Stimulated activated CD4-positive, alpha-beta T cell treated with anti-CD3 and anti-CD28 coated beads, Interleukin-2, amount 100 ng/mL, for 48 hours (primary cell): ENCODE measurements at places on chromosomes 5 and 9.
A peak's percentile ranks its signal among the peaks of the same experiment; 100 is the strongest.

- no peak for DNase-seq
Observed at GRCh38 chr5:31976169-31976568, 197.9 kb downstream of the GOLPH3 start.

DNA sequence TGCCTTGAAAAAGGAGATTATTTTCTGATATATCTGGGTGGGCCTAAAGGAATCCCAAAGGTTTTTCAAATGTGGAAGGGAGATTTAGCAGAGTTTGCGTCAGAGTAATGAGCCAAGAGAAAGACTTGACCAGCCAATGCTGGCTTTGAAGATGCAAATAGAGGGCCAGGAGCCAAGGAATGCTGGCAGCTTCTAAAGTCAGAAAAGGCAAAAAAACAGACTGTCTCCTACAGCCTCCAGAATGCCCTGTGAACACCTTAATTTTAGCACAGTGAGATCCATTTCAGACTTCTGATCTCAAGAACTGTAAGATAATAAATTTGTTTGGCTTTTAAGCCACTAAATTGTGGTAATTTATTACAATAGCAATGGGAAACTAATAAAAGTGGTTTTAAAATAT lies 122.6 kb upstream of the FREM1 start:
- no peak for DNase-seq

DNA sequence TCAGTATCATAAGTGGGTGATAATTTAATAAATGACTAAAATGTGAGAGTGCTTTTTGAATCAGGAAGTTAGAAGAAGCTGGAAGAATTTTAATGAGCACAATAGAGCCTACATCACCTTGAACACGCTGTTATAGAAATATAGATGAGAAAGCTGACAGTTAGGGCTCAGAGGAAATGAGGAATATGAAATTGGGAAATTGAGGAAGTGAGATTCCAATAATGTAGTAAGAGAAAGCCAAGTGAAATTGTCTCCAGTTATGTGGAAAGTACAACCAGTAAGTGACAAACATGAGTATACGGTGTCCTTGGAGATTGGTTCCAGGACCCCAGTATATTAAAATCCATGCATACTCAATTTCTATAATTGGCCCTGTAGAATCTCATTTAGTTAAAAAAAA lies 235.9 kb upstream of the FAM174A start:
- DNase-seq = no peak

- peak; percentile 29 for DNase-seq
Observed at GRCh38 chr5:140042643-140043507, at the start of gene NRG2. Gene NRG2 (minus strand): TSS chr5:140043299.

DNA sequence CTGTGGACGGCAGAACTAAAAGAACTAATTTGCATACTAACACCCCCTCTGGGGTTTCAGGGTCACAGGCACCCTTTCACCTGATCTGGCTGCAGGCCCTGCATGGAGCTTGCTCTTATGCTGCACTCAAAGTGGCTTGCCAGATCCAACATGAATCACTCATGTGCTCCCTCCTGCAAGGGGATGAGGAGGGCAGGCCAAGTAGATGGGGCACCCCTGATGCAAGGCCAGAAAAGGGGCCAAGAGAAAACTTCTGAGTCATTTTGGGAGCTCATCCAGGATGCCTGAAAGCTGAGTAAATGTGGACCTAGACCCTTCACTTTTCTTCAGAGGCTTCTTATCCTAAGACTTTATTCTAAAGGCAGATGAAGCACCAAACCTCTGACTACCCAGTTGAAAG lies 558.5 kb upstream of the PTGER4 start:
- DNase-seq = no peak

DNA sequence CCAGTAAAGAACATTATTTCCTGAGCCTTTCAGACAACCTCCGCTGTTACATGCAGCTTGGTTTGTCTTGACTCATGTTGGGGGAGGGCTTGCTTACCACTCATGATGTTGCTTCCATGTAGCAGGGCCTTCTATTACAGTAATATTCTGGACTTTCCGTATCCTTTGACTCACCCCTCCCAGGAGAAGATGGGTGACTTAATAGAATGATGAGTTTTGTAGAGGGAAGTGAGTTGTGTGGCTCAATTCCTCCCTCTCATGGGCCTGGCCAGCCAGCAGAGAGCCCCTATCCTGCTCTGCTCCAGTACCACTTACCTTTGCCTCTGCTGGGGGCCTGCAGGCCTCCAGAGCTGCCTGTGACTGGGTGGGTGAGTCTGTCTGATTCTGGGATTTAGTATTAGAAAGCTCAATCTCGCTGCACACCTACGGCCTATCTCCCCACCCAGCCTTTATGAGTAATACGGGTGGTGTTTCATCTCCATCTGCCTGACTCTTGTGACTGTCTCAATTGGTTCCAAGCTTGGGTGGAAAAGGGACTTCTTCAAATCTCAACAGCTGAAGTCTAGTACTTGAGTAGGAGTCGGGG lies 52.6 kb upstream of the KLF9 start:
- peak; percentile 20 for DNase-seq

- no peak for DNase-seq
Observed at GRCh38 chr5:122723606-122724352, 51.1 kb upstream of the SNX2 start.

DNA sequence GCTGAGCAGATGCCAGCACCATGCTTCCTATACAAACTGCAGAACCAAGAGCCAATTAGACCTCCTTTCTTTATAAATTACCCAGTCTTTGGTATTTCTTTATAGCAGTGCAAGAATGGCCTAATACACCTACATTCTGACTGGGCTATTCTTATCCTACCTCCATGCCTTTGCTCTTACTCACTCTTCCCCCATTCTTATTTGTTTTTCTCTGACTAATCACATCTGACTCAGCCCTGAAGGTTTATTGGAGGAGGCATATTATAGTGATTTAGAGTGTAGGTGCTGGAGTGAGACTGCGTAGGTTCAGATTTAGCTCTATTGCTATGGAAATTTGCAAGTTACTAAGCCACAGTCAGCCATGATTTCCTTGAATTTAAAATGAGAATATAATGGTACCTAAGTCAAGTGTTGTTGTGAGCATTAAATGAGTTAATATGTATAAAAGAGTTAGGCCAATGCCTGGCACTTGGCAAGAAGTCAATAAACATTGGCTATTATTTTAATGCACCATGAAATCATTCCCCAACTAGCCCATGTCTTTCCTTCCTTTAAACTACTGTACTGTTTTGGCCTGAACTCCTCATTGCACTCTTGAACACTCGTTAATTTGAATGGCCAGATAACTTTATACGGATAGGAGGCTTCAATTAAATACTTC lies 531.2 kb upstream of the ZNF608 start:
- no peak for DNase-seq

DNA sequence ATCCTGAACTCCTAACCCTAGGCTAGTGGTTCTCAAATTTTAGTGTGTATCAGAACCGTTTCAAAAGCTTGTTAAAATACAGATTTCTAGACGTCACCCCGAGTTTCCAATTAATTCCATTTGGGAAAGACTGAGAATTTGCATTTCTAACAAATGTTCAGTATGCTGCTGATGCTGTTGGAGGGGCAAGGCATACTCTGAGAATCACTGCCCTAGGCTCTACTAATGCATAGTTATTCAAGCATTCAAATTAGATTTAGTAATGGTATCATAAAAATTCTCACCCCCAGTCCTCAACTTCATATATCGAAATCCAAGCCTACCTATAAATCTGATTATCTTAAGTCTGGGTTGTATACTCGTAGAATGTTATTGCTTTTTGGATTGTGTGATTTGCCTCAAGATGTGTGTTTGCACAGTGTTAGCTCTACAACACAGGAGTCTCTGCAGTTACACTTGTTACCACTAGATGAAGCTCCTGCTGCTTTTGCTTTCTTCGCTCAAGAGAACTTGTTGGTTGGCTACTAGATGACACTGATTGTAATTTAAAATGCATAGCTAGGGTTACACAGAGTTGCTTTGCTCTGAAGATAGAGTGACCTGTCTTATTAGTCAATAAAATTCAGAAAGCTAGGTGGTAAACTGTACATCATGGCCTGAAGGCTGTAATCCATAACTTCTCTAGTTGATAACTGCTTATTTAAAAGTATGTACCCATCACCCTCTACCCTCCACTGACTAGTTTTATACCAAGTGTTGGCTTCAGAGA lies 7.5 kb upstream of the ERAP2 start:
- no peak for DNase-seq

GRCh38 chr9:33124751-33125381 lies 42.3 kb downstream of the B4GALT1 start:
- no peak for DNase-seq

DNA sequence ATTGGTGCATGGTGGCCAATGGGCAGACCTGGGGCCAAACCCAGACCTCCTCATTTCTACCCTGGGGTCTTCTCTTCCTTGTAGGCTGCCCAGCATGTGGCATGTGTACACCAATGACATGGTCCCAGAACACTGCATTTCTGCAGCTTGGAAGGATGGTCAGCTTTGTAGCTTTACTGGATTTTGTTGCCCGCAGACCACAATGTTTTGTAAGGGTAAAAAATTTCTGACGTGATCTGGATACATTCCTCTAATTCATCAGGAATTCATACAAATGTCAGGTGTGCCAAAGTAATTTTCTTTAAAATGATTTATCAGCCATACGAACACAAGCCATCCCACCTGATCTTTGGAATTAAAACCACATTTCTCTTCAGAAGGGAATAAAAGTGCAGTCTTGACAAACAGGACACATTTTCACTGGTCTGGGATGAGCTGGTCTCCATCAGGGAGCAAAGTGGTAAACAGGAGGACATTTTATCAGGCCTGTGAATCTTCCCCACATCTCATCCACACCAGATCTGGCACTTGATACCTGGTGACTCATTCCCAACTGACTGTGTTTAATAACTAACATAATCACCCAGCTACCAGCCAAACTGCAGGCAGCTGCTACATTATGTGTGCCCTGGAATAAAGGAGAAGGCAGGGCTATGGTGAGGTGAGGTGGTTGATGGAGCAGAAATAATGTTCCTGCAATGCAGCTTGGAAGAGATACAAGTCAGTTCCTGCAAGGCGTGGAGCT lies 103.9 kb downstream of the SPOCK1 start:
- no peak for DNase-seq

GRCh38 chr5:93359960-93360305 lies 221.1 kb downstream of the NR2F1-AS1 start:
- DNase-seq = no peak

GRCh38 chr5:125550274-125550673 lies 803.8 kb upstream of the ZNF608 start:
- no peak for DNase-seq

- no peak for DNase-seq
Observed at GRCh38 chr5:116814626-116815385, 240.2 kb upstream of the SEMA6A start.

- DNase-seq = no peak
Observed at GRCh38 chr5:160545832-160546231, 124.2 kb downstream of the PTTG1 start.

DNA sequence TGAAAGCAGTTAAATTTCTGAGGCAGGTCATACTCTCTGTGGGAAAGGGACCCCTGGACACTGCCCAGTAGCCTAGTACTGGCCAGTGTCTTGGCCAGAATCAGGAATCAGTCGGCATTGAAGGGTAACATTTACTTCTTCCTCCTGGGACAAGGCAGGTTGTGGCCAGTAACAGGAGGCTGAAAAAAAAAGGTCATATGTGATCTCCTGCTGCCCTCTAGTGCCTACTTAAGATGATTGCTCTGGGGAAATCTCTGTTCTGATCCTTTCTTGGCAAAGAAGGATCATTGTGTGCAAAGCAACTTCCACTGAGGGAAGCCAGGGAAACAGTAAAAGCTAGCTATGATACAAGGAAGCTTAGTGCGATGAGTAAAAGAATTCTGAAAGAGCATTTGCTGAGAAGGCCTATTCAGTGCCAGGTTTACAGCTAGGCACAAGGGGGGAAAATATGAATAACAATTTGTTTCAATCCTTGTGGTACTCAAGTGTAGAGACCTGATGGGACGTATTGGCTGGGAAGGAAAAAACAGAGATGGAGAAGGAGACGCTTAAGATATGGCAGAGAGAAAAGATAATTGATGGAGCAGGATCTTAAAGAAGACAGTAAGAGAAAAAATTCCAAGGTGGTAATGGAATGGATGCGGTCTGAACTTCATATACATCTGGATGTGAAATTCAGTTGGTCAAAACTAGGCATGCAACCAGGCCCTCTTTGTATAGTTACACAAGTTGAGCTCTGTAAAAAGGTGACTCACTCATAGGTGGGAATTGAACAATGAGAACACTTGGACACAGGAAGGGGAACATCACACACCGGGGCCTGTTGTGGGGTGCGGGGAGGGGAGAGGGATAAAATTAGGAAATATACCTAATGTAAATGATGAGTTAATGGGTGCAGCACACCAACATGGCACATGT lies 25.8 kb upstream of the TRIM32 start:
- DNase-seq = peak; percentile 10

DNA sequence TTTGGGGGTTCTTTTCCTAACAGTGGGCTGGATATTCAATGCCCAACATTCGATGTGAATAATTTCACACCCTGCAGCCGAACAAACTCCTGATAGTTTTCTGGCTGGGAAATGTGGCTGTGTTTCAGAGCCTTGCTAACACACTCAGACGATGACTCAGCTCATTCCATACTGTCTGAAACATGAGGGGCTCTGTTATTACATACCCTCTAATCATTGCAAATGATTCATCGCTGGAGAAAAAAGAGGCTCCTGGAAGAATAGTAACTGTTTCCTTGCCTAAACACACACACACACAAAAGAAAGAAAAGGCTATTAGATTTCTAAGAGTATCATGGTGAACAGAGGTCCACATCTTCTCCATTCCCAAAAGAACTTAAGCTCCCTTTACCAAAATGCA lies 75.8 kb downstream of the OXCT1 start:
- DNase-seq = no peak

GRCh38 chr5:50665091-50665490 lies 1.3 kb upstream of the PARP8 start:
- DNase-seq = no peak

DNA sequence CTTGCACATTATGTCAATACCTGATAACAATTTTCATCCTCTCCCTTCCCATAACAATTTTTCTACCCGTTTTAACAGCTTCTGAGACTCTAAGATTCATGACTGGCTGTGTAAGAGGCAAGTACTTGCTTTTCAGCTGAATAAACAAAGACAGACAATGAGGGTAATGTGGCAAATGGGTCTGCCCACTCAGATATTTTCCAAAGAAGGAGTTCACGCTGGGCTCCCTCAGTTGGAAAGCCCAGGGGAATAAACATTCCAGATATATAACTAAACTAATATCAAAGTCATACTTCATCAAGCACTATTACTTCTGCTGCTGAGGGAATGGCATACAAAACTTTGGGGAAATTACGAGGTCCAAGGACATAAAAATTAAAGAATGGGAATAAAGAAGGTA lies 24.4 kb downstream of the MEGF9 start:
- DNase-seq = no peak

GRCh38 chr9:136483589-136484152 lies 831 bp upstream of the SEC16A start:
- peak; percentile 97 for DNase-seq

GRCh38 chr5:5798462-5798861 lies 376.0 kb downstream of the ICE1 start:
- DNase-seq = no peak
